Ovary (tissue), 10 donors: ENCODE measurements at places on chromosomes 4 and X. TPM values are rescaled to one million over a fixed set of nuclear protein-coding genes. Genes with fewer than 3 reads are reported as not detected.

GRCh38 chrX:34426334-34426733 is 230.8 kb downstream of the TMEM47 start:
- H3K27ac ChIP-seq, result no peak overlapping the region
- no peaks in the 10 kb centered on the region for H3K36me3 ChIP-seq
- H3K4me1 ChIP-seq, result no peaks in the 10 kb centered on the region
- no peaks in the 10 kb centered on the region for H3K27me3 ChIP-seq

GRCh38 chr4:88575186-88575585 is 17.1 kb upstream of the HERC3 start:
- no peaks in the 10 kb centered on the region for H3K27me3 ChIP-seq
- DNase-seq, result no peak
- H3K27ac ChIP-seq, result no peak overlapping the region

GRCh38 chr4:7487502-7487901 is 52.8 kb upstream of the PSAPL1 start:
- no peaks in the 10 kb centered on the region for H3K4me1 ChIP-seq
- no peak for DNase-seq
- H3K27me3 ChIP-seq, result no peaks in the 10 kb centered on the region
- H3K4me3 ChIP-seq, result no peak overlapping the region
- no peaks in the 10 kb centered on the region for H3K36me3 ChIP-seq
- no peak overlapping the region for H3K27ac ChIP-seq

GRCh38 chrX:120452131-120452530 is 17.0 kb downstream of the LAMP2 start:
- no peaks in the 10 kb centered on the region for H3K27me3 ChIP-seq
- H3K4me3 ChIP-seq, result no peak overlapping the region
- no peak for DNase-seq
- H3K27ac ChIP-seq, result no peak overlapping the region

Gene PACRGL
- total RNA-seq, result 28.4 TPM

Gene EVC
- 45.9 TPM for total RNA-seq

Gene SEC31A
- total RNA-seq, result 312 TPM

- no peaks in the 10 kb centered on the region for H3K4me1 ChIP-seq
- H3K4me3 ChIP-seq, result no peak overlapping the region
- DNase-seq, result no peak
- no peak overlapping the region for H3K27ac ChIP-seq
- H3K36me3 ChIP-seq, result no peaks in the 10 kb centered on the region
- no peaks in the 10 kb centered on the region for H3K27me3 ChIP-seq
Observed at GRCh38 chr4:114017120-114017917, 37.9 kb upstream of the ARSJ start.
